ENCODE measurements at places on chromosomes 3 and 15.

DNA sequence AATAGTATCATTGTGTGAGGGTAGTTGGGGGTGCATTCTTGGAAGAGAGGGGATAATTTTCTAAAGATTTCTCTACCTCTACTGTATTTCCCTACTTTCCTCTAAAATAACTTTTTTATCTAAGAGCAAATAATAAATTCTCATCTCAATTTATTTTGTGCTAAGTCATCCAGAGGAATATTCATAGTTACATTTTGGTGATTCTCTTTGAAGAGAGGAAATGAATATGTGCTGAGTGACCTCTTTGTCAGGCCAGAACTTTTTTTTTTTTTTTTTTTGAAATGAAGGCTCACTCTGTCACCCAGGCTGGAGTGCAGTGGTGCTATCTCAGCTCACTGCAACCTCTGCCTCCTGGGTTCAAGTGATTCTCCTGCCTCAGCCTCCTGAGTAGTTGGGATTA lies 15.1 kb upstream of the CCDC80 start:
- no peak for DNase-seq

GRCh38 chr15:43312378-43312777 lies 18.0 kb downstream of the LCMT2 start:
- no peak for DNase-seq

- DNase-seq = no peak
These were observed 55.4 kb downstream of the CCNL1 start for GRCh38 chr3:157104521-157104920.

DNA sequence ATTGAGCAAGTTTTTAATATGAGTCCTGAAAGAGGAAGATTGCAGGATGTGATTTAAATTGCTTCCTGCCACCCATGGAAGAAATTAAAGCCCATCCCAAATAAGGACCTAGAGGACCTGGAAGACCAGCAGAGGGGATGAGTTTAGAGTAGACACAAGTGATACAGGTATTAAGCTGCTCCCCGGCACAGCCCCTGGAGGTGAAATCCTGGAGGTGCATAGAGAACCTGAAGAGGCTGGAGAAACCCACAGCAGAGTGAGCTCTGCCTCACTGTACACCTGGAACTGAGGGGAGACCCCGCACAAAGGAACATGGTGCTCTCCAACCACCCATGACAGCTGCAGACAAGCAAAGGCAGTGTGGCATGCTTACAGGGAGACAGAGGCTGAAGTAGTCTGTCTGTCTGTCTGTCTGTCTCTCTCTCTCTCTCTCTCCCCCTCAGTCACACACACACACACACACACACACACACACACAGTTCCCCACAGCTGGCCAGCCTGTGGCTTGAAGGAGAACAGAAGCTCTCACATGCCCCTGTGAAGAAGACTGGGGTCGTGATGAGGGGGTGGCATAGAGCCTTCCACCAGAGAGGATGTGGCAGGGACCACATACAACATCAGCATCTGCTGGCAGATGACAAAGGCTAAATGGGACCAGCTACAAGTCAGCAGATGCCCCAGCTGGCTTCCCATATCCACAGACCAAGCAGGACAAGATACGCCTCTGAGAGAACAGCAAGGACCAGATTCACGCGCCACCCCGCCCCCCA lies 38.1 kb downstream of the FSIP1 start:
- DNase-seq = no peak

DNA sequence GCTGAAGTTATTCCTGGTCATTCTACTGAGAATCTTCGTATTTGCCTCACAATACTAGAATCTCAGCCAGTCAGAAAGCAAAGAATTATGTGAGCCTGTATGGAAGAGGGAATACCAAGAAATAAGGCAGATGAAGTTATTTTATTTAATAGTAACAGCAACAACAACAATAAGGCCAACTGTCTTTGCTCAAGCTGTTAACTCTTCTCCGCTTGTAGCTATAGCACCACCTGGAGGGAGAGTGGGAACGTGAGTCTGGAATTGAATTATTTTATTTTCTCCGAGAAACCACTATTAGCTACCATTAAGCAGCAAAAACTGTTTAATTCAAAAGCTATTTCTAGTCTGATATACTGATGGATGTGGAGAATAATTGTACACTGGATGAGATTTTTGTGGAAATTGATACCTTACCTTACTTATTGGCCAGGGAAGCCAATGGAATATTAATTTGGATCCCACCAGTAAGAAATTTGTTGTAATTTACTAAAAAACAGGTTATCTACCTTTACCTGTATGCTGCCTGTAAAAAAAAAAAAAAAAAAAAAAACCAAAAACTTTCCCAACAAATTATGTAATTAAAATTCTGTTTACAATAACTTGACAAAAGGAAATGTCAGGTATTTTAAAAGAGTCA lies 50.1 kb downstream of the CALML4 start:
- DNase-seq = no peak

- DNase-seq = no peak
These were observed 33.2 kb downstream of the MTMR10 start for GRCh38 chr15:30958219-30958618.

DNA sequence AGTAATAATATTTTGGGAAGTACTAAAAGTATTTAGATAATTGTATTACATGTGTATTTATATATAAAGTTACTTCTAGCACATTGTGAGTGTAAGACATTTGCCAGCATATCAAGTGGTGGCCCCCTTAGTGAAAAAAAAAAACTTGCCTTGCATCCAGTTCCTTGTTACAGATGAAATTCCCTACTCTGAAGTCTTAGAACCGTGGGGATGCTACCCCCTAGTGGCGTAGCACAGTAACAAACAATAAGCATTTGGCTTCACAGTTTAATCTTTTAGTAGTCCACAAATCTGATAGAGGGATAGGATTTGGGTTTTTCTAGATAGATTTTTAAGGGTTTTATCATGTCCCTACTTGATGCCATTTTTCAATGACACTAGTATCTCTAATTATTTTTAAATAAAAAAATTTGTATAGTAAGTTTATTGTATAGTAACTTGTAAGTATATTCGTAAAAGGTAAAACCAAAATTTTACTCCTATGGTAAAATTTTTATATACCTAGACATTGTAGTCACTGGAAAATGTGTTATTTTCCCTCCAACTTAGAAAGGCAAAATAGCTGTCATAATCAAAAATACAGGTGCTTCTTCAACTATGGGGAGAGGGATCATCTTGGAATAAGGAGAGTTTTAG lies 14.3 kb downstream of the SMC4 start:
- DNase-seq = no peak

DNA sequence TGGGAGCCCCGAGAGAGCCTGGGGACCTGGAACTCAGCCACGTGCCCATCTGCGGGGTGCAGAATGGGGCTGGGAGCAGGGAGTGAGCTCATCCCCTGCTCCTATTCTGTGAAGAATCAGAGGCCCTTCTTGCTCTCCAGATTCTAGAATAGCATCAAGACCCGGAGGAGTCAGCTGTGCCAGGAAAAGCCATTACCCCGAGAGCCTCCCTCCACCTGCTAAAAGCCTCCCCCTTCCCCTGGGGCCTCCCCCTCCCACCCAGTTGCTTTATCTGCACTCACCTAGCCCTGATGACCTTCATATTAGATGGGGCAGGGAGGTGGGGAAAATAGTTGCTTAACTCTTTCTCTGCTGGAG lies 23.1 kb downstream of the CCDC33 start:
- no peak for DNase-seq

DNA sequence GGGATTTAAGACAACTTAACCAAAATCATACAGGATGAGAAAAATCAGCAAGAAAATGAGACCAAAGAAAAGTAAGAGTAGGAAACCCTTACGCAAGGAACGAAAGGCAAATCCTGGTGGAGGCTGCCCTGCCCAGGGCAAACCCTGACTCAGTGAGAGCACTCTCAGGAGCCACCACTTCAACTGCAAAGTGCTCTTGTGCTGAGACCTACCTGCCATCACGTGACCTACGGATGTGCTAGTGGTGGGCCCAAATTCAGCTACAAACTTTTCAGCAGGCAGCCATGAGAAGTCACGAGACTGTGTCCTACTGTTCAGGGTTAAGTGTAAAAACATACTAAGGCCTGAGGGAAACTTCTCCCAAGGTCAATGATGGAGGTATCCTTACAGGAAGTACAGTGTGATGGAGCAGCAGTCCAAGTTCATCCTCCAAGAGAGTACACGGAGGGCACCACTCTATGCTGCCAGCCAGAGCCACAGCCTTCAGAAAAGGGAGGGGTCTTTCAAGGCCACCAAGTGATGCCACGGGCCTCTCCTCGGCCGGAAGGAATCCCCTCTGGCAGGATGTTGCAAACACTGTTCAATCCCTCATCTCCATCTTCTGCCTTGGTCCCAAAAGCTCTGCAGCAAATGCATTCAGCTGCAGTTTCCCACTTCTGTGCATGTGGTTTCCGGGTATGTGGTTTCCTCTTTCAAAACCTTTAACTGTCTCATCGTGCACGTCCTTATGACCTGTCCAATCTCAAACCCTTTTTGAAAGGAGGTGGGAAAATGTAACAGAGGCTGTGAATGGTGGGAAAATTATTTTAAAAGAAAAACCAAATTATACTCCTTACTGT lies 9.5 kb downstream of the CHSY1 start:
- DNase-seq = no peak

- no peak for DNase-seq
These were observed 19.8 kb upstream of the SMAD6 start for GRCh38 chr15:66682246-66682645.

GRCh38 chr3:51860703-51861665 lies at the start of gene IQCF2:
TSS of gene IQCF2 (plus strand) at chr3:51861615. CDS start at chr3:51861667, 52 bp downstream.
- no peak for DNase-seq
